ENCODE measurements at places on chromosomes 5 and 9.

- DNase-seq, result no peak
Observed at GRCh38 chr5:116480894-116481510, 93.6 kb downstream of the SEMA6A start.

GRCh38 chr9:110604171-110604601, 24.6 kb upstream of the SVEP1 start:
- no peak for DNase-seq

DNA sequence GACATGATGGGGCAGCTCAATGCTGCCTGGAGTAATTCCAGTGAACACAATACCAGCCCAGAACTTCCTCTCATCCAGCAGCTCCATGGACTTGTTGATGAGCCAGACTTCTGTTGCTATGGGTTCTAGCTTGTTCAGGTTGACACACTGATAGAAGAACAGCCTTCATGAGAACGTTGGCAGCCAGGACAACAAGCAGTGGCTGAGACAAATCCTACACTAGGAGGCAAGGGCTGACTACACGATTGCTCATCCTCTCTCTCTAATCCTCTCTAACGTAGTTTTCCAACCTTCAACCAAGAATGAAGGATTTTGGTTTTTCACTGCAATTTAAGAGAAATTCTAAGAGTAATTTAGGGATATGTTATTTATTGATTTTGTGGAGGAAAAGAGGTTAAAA, 67.8 kb downstream of the NIPSNAP3B start:
- DNase-seq, result no peak

- DNase-seq, result no peak
Observed at GRCh38 chr9:117184173-117184572, 230.7 kb downstream of the ASTN2 start.

Measured in brain pericyte (primary cell).